ENCODE measurements at places on chromosomes 5 and 9. TPM values are rescaled to one million over a fixed set of nuclear protein-coding genes. Genes with fewer than 3 reads are reported as not detected.

- no peaks in the 10 kb centered on the region for H3K36me3 ChIP-seq
- H3K27ac ChIP-seq: no peak overlapping the region
- DNase-seq: no peak
- H3K4me3 ChIP-seq: no peak overlapping the region
- H3K27me3 ChIP-seq: peaks cover 14% of the 10 kb centered on the region
Observed at GRCh38 chr9:97830884-97831829, 21.9 kb upstream of the FOXE1 start.

- no peaks in the 10 kb centered on the region for H3K27me3 ChIP-seq
- no peak overlapping the region for H3K4me3 ChIP-seq
- no peaks in the 10 kb centered on the region for H3K36me3 ChIP-seq
- H3K27ac ChIP-seq: no peak overlapping the region
- H3K4me1 ChIP-seq: no peaks in the 10 kb centered on the region
Observed at GRCh38 chr5:122419142-122419894, 107.3 kb downstream of the SNCAIP start.

- no peaks in the 10 kb centered on the region for H3K36me3 ChIP-seq
- H3K4me1 ChIP-seq: no peaks in the 10 kb centered on the region
- H3K27me3 ChIP-seq: no peaks in the 10 kb centered on the region
- H3K4me3 ChIP-seq: no peak overlapping the region
Observed at GRCh38 chr5:173764332-173765028, 123.7 kb upstream of the CPEB4 start.

DNA sequence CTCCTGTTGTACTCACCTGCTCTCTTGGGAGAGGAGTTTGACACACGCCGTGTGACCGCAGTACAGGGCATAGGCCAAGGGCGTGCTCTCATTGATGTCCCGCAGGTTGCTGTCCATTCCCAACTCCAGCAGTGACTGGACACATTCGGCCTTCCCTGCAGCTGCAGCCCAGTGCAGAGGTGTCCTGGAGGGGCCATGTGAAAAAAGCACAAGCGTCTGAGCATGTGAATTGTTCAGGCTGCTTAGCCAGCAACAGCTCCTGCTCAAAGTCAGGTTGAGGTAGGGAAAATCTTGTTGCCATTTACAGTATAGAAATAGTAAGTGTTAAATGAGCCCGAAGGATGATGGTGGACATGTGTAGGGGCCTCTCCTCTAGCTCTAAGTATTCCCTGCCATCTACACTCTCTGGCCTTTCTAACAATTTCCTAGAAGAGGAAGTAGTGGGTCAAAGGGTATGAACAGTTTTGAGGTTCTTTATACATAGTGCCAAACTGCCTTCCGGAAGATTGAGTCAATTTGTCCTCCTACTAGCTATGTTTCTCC, 116.5 kb downstream of the ANKRD55 start:
- H3K36me3 ChIP-seq: no peaks in the 10 kb centered on the region
- no peaks in the 10 kb centered on the region for H3K27me3 ChIP-seq
- H3K4me1 ChIP-seq: no peaks in the 10 kb centered on the region

DNA sequence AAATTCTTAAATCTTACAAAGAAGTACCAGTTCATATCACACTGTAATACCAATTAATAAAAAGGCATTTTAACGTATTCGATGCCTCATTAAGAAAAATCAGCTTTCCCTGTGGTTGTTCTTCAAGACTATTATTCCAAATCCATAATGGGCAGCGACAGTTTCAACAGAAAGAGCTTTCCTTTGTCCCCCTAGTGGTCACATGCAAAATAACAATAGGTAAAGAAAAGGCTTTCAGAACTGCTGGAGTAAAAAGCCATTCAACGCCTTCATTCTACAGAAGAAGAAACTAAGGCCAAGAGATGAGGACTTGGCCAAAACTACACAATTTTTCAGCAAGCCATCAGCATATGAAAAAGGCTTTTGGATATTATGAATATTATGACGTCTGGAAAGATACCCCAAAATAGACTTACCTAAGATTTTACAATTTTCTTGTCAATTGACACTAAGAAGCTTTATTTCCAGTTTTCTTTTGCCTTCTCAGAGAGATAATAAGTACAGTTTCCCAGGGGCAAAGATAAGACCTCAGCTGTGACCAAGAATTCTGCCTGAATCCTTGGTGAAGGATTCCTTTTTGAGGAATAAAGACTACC, 6.7 kb upstream of the CDH6 start:
- no peaks in the 10 kb centered on the region for H3K36me3 ChIP-seq
- DNase-seq: no peak
- H3K4me3 ChIP-seq: no peak overlapping the region
- H3K4me1 ChIP-seq: no peaks in the 10 kb centered on the region

DNA sequence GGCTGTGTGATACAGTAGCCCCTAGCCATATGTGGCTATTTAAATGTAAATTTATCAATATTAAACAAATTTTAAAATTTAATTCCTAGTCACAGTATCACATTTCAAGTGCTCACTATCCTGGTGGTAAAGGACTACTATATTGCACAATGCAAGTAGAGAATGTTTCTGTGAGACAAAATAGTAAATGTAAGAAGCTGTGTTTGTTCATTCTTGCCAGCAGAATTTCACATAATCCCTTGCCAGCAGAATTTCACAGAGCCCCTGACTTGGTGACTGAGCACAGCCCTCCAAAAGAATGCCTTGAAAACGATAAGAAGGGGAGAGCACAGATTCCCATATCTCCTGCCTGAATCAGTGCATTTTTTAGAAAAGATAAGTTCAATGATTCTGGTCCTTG, 75.9 kb upstream of the SELENOP start:
- H3K4me3 ChIP-seq: no peak overlapping the region
- H3K27me3 ChIP-seq: no peaks in the 10 kb centered on the region
- H3K36me3 ChIP-seq: no peaks in the 10 kb centered on the region
- no peak for DNase-seq
- H3K27ac ChIP-seq: no peak overlapping the region
- H3K4me1 ChIP-seq: no peaks in the 10 kb centered on the region

DNA sequence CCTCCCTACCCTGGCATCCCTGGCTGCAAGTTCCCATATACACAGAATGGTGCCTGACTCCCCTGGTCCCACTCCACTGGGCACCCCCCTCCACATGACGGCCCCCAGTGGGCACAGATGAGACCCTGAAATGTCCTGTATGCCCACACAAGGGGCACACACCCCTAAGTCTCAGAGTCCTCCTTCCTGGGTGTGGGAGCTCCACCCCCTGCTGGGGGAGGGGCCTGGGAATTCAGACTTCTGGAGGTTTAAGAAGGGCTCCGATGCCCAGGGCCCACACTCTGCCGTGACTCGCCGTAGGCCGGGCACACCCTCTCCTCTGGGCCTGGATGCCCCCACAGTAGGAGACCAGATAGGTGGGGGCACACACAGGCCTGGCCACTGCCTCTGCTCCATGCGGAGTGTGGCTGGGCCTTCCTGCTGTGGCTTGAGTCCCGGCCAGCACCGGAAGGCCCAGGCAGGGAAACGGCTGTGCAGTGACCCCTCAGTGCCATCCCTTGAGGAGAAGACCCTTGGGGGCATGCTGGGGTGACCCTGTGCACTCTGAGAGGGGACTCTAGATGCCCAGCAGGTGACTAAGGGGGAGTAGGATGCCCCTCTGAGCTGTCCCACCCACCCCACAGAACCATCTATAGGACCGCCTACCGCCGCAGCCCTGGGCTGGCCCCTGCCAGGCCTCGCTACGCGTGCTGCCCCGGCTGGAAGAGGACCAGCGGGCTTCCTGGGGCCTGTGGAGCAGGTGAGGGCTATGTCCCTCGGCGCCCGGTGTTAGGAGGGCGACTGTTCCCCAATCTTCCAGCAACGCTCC, 6.5 kb downstream of the EGFL7 start:
- no peak overlapping the region for H3K27ac ChIP-seq
- DNase-seq: no peak
- peaks cover 15% of the 10 kb centered on the region for H3K27me3 ChIP-seq
- H3K4me1 ChIP-seq: peaks cover 4% of the 10 kb centered on the region
- H3K36me3 ChIP-seq: no peaks in the 10 kb centered on the region
- no peak overlapping the region for H3K4me3 ChIP-seq

DNA sequence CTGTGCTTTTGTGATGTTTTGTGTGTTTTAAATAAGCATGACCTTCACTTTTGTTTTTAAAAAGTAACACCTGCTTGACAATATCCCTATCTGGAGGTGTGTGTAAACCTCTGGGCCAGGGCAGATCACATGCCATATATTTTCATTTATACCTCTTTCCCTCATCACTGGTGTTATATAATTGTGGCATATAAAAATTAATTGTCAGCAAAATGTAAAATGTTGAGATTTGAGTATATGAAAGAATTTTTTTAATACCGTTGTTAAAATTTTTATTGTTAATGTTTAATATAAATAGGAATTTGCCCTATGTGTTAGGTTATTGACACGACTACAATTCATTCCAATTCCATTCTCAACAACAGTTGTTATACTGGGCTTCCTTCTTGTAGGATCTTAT, 6.5 kb downstream of the CDH12 start:
- H3K27ac ChIP-seq: no peak overlapping the region
- DNase-seq: no peak
- H3K36me3 ChIP-seq: no peaks in the 10 kb centered on the region
- H3K27me3 ChIP-seq: no peaks in the 10 kb centered on the region
- no peaks in the 10 kb centered on the region for H3K4me1 ChIP-seq

GRCh38 chr9:111094433-111094924, 56.2 kb upstream of the LPAR1 start:
- no peaks in the 10 kb centered on the region for H3K4me1 ChIP-seq
- H3K27me3 ChIP-seq: peaks cover 3% of the 10 kb centered on the region
- no peaks in the 10 kb centered on the region for H3K36me3 ChIP-seq

GRCh38 chr5:135448071-135448739, 1.1 kb upstream of the DCANP1 start:
- H3K27ac ChIP-seq: no peak overlapping the region
- no peaks in the 10 kb centered on the region for H3K27me3 ChIP-seq
- H3K4me3 ChIP-seq: no peak overlapping the region
- no peaks in the 10 kb centered on the region for H3K4me1 ChIP-seq
- DNase-seq: no peak

DNA sequence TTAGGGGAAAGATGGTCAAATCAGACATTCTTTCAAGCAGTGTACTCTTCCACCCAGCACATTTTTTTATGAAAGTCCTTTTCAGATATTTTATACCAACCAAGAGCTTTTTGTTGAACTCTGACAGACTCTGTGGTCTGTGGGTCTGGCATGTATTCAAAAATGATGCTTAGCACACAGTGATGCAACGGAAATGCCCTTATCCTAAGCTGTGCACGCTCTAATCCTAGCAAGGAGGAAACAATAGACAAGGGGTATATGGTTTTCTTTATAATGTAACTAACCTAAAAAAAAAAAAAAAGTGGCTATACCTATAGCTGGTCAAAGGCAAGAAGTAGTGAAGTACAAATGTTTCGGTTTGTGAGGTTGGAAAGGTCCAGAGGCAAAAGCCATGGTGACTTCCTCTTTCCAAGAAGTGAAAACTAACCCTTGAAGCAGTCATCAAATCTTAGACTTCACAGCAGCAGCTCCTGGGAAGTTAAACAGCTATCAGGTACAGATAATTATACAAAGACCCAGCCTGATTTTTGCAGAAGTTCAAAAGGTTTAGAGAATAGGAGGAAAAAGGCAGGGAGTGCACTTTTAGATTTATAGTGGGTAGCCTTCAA, 82.5 kb downstream of the SEMA6A start:
- H3K27me3 ChIP-seq: no peaks in the 10 kb centered on the region
- DNase-seq: no peak
- H3K27ac ChIP-seq: no peak overlapping the region
- H3K4me3 ChIP-seq: no peak overlapping the region
- H3K4me1 ChIP-seq: peaks cover 15% of the 10 kb centered on the region

DNA sequence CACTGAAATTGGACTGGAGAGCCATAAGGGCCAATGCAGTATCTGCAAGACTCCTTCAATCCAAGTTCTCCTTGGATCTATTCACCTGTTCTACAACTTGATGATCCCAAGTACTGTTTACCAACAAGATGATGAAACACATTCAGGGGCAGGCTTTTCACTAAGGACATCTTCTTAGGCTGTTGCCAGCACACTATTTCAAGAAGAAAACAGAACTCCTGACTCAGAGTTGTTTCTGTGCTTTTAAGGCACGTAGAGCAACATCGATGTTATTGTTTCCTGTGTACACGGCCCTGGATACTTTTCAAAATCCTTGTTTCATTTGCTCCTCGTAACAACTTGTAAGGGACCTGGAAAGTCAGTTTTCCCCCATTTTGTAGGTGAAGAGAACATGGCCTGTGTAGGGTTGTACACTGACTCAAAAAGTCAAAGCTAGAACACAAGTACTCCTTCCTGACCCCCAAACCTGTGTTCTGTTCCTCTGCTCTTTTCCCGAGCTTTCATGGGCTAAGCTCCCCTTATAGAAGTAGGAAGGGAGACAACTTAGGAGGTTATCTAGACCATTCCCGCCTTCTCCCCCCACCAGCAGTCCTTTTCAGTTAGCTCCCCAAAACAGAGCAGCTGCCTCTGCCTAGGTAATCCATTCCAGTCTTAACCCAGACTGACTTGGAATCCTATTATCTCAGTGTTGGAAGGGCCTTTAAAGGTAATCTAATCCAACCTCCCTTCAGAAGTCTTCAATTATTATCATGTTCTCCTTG, 5.2 kb upstream of the MGAT1 start:
- H3K27me3 ChIP-seq: no peaks in the 10 kb centered on the region
- DNase-seq: no peak
- peak overlapping the region; percentile 94 for H3K27ac ChIP-seq
- H3K36me3 ChIP-seq: peaks cover 33% of the 10 kb centered on the region

DNA sequence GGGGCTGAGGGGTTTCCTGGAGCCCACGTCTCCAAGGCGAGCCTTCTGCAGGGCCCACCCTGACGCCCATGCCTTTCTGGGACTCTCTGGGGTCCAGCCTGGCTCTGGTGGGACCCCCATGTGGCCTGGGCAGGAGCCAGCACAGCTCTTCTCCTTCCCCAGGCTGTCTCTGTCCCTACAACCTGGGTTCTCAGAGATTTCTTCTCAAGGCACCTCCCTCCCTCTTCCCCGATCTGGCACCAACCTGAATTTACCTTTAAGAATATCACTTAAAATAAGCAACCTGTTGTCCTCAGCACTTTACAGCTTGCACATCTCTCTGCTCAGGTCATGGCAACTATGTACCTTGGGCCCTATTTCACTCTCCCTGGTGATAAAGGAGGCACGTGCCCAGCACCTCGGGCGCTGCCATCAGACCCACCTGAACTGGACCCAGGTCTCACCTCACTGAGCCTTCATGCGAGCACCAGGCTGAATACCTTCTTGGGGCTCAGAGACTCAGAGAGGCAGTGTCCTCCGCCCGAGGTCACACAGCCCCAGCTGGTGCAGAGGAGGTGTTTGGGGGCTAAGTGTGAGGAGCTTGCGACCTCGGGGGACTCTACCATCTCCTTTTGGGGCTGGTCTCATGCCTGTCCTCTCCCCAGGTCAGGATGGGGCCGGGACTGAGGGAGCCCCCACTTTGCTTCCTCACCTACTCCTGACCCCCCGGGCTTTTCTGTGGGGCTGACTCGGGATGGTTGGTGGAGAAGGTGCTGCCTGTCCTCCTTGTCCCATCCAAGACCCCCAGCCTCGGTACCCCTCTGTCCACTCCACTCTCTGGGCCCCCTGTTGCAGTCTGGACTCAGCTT, 217.7 kb downstream of the C9orf50 start:
- H3K36me3 ChIP-seq: no peaks in the 10 kb centered on the region
- DNase-seq: no peak
- no peak overlapping the region for H3K27ac ChIP-seq
- H3K27me3 ChIP-seq: no peaks in the 10 kb centered on the region
- no peak overlapping the region for H3K4me3 ChIP-seq

NUTM2G gene
- not detected for total RNA-seq

KCNV2 gene
- total RNA-seq: not detected

FOXD4L6 gene
- total RNA-seq: not detected

CCDC192 gene
- total RNA-seq: not detected

FOXD1 gene
- total RNA-seq: 0.58 TPM

ECSCR gene
- 0.36 TPM for total RNA-seq

PTPN3 gene
- 1.2 TPM for total RNA-seq

DBH gene
- not detected for total RNA-seq
